ENCODE measurements at places on chromosomes 4 and X.

DNA sequence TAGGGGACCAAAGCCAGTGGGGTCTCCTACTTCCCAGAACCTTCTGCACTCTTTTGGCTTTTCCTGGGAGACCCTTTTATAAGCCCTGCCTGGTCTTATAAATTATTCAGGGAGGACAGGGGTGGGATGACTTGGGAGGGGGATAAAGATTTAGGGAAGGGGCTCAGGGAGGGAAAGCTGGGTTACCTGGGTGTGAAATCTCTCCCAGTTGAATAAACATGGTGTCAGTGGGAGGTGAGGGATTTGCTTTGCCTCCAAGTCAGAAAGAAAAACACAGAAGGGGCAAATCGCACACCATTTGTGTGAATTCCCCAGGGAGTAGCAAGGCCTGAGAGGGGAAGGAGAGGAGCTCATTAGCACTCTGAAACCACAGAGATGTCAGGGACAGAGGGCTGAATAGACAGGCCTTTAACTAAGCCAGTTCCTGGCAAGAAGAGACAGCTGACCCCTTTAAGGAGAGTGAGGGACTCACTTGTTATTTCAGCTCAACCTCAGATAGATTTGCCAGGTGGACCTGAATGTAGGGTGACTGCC, at the start of gene RIPPLY1:
Gene RIPPLY1, minus strand, starts transcription at position 51 of the 534 bp plus-strand sequence. CDS start 54 bp downstream, outside the sequence.
- DNase-seq = no peak

DNA sequence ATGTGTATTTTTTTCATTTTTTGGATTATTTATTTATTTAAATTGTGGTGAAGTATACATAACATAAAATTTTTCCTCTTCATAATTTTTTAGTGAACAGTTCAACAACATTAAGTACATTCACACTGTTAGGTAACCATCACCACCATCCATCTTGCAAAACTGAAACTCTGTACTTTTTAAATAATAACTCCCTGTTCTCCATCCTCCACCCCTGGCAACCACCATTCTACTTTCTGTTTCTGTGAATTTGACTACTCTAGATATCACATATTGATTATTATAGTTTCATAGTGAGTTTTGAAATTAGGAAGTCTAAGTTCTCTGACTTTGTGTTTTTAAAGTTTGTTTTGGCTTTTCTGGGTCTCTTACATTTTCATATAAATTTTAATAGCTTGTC, 89.3 kb upstream of the STX18 start:
- no peak for DNase-seq

GRCh38 chrX:39601231-39602177, 496.3 kb downstream of the BCOR start:
- no peak for DNase-seq

DNA sequence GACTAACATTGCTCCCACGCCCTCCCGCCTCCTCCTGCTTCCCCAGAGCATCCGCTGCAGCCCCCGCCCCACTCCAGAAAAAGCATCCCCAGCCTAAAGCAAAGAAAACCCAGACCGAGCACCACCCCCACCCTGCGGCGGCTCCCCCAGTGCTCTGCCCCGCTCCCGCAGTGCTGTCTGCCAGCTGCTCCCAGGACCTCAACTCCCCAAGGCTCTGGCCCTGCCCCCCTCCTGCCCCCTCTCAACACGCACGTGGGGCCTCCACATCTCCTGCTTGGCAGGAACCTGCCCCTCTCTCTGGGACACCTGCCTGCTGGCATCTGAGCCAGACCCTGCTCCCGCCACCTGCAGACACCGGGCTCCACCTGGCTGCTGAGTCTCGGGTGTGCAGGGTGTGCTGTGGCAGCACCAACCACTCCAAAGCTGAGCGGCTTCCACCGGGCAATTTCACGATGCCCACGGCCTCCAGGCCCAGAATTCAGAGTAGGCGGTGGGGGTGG, 79.4 kb downstream of the FAM53A start:
- peak; percentile 35 for DNase-seq

DNA sequence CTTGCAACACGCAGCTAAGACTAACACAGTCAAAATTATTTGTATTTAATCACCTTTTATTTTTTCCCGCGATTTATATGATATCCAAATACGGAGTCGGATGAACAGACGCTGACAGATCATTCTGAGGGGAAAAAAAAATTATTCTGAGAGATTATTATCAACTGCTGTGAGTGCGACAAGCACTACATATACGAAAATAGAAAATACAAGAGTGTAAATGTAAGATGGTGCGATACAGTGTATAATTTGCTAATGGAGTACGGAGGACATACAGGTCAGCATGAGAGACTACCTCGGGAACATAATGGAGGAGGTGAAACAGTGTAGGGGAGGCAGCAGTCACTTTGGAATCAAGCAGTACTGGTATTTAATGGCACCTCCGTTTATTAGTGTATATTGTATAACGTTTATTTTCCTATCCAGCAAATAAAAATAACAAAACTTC, 2.8 kb upstream of the LIN54 start:
- no peak for DNase-seq

DNA sequence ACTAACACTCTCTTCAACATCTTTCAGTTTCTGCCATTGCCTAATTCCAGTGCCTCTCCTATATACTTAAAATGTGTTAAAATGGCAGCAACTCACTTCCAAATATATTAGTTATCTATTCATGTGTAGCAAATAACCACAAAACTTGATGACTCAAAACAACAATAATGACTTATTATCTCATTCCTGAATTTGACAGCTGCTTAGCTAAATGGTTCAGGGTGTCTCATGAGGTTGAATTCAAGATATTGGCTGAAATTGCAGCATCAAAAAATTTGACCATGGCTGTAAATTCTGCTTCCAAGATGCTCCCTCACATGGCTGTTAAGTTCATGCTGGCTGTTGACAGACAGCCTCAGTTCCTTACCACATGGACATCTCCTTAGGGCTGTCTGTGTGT, 25.3 kb downstream of the PITX2 start:
- DNase-seq = no peak

DNA sequence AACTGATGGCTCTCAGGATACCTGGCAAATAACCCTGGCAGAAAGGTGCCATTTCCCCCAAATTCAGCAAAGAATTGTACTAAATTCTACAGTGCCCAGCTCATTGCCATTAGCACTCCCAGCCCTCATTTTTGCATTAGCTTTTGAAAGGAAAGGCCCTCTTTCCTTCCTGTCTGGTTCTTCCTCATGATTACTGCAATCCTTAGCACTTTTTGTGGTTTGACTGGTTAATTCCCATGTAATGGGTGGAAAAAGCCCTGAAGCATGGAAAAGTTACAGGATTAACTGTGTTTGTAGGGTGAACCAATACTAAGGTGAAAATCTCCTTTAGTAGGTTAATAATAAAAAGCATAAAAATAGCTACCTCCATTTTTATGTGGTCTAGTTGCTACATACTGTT, 139.5 kb downstream of the NPNT start:
- no peak for DNase-seq

GRCh38 chr4:144340931-144341330, 200.4 kb upstream of the GYPA start:
- DNase-seq = no peak

DNA sequence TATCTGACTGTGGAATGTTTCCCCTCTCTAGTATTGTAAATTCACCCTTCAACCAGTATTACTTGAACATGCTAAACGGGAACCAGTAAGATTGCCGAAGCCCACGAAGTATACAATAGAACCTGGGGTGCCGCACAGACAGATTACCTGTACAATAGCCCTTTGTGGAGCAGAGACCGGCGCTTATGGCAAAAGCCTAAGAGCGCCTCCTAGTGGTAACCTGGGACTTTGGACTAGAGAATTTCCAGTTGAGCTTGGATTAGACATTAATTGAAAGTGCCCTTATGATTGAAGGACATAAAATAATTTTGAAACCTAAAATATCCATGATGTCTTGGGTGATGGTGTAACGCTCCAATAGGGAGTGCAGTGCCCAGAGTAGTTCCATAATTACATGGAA, 14.1 kb downstream of the ZNF157 start:
- DNase-seq = peak; percentile 74

DNA sequence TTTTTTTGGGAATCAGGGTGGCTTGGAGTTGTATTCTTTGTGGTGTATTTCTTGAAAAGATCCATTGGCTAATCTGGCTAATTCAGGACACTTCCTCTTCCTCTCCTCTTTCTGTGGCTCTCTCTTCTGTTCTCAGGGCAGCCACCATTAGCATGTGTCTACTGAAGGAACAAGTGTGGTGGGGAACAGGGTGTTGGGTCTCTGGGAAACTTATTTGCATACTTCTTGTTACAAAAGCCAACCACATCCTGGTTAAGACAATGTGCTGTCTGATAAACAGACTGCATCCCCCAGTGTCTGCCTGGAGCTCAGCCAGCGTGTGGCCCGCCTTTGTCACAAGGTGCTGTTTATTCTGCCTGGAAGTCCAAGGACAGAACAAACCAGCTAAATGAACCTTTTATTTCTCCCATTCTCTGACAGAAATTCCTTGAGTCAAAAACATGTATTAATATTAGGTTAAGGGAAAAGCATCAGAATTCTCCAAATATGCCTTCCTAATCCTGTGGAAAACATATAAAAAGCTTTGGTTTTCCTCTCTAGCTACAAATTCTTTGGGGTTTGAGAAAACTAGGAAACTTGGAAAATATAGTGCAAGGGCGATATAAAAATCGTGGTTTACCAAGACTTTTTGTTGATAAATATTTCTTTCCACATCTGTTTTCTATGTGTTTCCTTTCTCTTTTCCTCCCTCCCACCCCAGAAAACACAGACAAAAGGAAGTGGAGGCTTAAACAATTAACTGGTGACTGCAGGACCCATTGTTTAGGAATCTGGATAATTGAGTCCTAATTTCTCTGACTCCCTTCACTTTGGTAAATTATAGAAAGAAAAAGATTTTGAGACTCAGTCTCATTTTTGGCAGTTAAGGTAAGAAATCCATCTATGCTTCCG, 203.6 kb downstream of the SPRY1 start:
- peak; percentile 51 for DNase-seq

DNA sequence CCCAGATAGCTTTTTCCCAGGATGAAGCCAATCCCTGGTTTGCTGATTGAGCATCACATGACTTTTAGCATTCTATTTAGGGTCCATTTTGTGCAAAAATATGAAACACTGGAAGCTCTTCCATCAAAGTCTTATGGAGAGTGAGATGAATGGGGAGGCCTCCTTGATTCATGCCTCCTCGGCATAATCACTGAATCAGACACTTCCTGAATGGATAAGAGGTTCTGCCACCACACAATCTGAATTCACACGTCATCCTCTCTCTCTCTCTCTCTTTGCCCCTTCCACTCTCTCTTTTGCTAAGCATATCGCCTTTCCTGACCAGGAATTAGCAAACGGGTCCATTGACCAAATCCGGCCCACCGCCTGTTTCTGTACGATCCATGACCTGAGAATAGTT, 68.7 kb downstream of the CRMP1 start:
- DNase-seq = no peak

Measured in stimulated activated CD8-positive, alpha-beta memory T cell treated with anti-CD3 and anti-CD28 coated beads, Interleukin-4, amount 100 ng/mL, for 48 hours (primary cell).